ENCODE measurements at places on chromosomes 4 and X.

GRCh38 chrX:42102586-42103282 is 179.4 kb upstream of the CASK start:
- no peak for DNase-seq

DNA sequence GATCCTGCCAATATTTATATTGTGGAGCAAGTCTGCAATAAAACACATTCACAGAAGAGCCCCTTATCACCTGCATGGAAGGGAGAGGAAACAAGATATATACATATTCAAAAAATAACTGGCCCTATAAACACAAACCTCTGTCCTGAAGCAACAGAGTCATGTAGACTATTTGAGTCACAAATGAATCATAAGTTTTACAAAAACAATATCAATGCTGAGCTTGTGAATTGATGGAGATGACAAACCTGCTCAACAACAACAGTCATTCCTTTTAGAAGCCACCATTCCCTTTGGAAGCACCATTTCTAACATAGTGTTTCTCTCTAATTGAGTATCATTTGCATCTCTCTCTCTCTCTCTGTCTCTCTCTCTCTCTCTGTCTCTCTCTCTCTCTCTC is 313.9 kb downstream of the MID1IP1 start:
- no peak for DNase-seq

DNA sequence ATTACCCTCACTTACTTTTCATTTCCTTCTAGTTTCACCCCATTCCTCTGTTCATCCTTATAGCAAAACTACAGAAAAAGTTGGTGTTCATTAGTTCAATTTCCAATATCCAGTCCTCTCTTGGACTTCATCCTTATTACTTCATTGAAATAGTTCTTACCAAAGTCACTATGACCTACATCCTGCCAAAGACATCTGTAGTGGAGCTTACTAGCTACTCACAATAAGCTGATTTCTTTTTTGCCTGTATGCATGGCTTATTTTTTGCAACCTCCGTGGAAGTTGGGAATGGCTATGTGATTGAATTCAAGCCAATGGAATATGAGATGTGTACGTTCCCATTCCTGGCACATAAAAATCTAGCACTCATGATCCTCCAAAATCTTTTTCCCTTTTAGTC is 4.6 kb upstream of the CDKL2 start:
- no peak for DNase-seq

GRCh38 chrX:134148172-134148692 is 88.8 kb upstream of the CCDC160 start:
- DNase-seq = no peak

- DNase-seq = no peak
These were observed 168.8 kb downstream of the SH3KBP1 start for GRCh38 chrX:19718642-19719041.

GRCh38 chrX:140177821-140178220 is 212.5 kb upstream of the CXorf66 start:
- DNase-seq = no peak

DNA sequence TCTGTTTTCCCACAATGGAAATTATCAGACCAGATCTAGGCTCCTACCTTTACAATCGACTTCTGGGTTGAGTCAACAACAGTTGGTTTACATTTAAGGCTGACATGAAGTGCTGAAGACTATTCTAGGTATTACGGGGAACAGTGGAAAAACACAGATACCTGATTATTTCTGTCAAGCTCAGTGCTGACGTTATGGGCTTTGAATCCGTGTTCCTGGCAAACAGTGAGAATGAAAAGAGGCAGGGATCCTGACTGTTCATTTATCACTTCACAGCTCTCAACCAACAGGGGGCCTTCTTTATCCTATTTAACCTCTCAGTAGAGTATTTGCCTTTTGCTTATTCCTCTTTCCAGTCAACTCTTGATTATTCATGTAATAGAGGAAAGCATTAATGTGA is 43.1 kb downstream of the TMEM164 start:
- DNase-seq = no peak

GRCh38 chrX:8364369-8365141 is 100.1 kb upstream of the VCX3B start:
- no peak for DNase-seq

DNA sequence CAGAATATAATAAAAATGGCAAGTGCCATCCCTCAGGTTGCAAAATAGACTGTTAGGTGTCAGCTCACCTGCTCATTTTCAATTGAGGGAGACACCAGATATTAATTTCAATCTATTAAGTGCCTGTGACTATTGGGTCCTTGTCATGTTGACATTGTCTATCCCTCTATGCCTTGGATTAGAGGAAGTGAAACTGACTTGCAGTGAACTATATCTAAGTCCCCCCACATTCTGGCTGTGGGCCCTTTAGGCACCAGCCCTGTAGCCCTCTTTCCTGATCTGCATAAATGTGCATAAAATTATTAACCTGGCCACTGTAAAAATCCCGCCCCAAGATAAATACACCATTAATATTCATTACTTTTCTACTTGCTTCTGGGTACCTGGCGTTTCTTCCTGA is 293.0 kb upstream of the CLNK start:
- no peak for DNase-seq

- DNase-seq = no peak
These were observed 597.7 kb downstream of the PCDH18 start for GRCh38 chr4:136934601-136935000.

DNA sequence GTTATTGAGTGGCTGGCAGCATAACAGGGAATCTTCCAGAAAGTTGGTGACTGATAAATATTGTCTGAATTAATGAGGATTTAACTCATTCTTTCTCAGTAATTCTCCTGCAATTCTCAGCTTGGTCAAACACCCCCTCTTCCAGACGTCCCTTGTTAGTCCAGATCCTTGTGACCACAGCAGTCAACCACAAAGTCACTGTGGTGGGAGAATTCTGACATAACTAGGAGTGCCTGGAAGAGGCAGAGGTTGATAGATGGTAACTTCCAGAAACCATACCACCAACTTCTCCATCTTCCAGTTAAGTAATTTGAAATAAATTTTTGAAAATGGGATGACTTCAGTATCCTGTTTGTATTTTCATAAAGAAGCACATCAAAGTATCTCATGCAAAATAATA is 90.1 kb downstream of the CEP44 start:
- no peak for DNase-seq

- no peak for DNase-seq
These were observed 35.3 kb downstream of the DCTD start for GRCh38 chr4:182881914-182882313.

DNA sequence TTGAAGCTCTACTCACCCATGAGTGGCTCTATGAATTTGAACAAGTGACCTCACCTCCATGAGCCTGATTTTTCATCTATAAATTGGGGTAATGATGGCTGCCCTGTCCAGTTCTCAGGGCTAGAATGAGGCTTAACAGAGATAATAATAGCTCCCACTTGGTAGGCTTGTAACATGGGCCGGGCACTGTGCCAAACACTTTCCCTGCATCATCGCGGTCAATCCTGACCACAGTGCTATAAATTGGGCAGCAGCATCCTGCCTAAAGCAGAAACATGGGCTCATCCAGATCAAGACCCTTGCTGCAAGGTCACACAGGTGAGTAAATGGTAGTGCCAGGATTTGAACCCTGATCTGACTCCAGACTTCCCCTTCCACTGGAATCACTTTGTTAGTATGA is 12.8 kb downstream of the APLN start:
- no peak for DNase-seq

GRCh38 chrX:119763181-119763580 is 4.8 kb downstream of the SOWAHD start:
- DNase-seq = no peak
